M059J (cell line): ENCODE measurements at places on chromosomes 4 and X. TPM values are rescaled to one million over a fixed set of nuclear protein-coding genes. Genes with fewer than 3 reads are reported as not detected.

GRCh38 chrX:48002929-48003328 lies 860 bp downstream of the ZNF182 start:
- no peak for DNase-seq

DNA sequence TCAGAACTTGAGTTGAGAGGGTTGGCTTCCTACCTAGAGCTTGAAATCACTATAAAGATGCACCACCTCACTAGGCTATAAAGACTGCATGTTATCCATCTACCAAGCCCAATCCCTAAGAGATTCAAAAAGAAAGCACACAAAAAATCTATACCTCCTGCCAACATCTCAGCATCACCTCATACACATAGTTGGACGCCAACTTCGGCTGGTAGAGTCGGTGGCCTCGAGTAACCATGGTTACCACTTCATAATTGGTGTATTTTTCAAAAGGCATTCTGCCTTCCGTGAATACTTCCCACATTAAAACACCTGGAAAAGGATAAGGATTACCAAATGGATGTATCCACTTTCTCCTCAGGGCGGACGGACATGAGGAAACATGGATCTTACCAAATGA lies 4.5 kb upstream of the TXK start:
- DNase-seq: no peak

DNA sequence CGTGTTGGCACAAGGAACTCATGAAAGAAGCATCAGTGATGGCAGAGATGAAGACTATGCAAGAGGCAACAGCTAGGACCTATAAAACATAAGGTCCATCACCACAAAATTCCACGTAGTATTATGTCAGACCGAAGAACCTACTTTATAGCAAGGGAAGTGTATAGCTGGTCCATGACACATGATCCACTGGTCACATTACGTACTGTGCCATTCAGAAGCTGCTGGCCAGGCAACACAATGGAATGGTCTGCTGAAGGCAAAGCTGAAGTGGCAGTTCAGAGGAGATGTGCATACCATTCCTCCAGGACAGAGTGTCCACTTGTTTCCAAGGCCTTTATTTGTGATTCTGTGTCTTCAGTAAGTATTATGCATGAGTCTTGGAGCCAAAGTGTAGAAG lies 215.5 kb upstream of the UGT8 start:
- DNase-seq: no peak

- no peak for DNase-seq
Observed at GRCh38 chr4:145625677-145626622, 6.8 kb downstream of the MMAA start.

DNA sequence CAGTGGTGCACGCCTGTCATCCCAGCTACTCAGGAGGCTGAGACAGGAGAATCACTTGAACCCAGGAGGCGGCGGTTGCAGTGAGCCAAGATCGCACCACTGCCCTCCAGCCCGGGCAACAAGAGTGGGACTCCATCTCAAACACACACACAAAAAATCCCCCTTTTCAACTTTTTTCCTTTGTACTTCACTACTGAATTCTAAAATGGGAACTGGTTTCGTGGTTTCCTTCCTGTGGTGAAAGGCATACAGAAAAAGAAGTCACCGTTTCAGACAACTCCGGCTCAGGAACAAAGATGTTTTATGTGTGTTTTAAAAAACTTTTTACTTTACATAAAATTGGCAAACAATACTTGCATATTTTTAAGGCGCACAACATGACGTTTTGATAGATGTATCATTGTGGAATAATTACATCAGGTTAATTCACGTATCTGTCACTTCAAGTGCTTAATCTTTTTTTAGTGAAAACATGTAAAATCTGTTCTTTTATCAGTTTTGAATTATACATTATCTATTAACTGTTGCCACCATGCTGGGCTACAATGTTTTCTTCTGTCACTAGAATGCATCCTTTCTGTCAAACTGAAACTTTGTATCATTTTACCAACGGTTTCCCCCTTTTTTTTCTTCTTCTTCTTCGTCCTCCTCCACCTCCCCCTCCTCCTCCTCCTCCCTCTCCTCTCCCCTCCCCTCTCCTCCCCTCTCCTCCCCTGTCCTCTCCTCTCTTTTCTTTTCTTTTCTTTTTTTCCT lies 186.0 kb downstream of the CRLF2 start:
- DNase-seq: no peak

DNA sequence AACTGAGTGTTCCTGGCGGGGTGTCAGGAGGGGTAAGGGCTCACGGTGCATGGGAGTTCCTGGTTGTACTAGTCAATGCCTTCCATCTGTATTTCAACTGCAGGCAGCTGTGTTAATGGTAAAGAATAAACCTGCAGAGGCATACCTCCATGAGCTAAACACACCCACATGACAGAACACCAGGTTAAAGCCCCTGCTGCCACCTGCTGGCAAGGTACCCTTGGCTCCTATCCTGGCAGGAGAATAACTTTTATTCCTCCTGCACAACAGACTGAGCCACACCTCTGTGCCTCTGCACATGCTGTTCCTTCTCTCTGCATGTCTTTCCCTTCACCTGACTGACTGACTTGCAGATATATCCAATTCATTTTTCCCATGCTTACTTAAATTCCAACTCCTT lies 11.1 kb downstream of the ITIH6 start:
- peak; percentile 4 for DNase-seq

GRCh38 chrX:9019151-9019550 lies 14.8 kb downstream of the FAM9B start:
- DNase-seq: no peak

DNA sequence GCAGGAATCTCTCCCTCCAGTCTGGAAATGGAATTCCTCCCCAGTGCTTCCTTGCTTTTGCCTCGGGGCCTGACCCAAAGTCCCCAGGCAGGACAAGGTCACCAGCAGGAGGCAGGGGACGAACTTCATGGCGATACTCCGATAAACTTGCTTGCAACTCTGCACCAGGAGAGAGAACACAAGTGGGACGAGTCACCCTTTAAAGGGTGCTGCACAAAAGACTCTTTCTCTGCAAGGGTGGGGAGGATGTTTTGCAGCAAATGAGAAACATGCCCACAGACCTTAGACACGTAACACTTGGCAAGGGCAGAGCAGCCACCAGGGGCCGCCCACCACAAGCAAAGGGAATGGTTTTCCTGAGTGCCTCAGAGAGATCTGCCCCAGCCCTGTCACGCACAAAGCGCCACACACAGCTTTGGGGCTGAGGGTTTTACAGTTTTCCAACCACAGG lies at the start of gene FGFBP2:
Gene FGFBP2, minus strand, starts transcription at position 175 of the 451 bp plus-strand sequence. Its CDS starts 46 bp downstream, at position 129.
- peak; percentile 41 for DNase-seq

- no peak for DNase-seq
Observed at GRCh38 chr4:164288578-164288977, 465.4 kb upstream of the SMIM31 start.

- DNase-seq: no peak
Observed at GRCh38 chr4:24013668-24014422, 124.0 kb upstream of the PPARGC1A start.

DNA sequence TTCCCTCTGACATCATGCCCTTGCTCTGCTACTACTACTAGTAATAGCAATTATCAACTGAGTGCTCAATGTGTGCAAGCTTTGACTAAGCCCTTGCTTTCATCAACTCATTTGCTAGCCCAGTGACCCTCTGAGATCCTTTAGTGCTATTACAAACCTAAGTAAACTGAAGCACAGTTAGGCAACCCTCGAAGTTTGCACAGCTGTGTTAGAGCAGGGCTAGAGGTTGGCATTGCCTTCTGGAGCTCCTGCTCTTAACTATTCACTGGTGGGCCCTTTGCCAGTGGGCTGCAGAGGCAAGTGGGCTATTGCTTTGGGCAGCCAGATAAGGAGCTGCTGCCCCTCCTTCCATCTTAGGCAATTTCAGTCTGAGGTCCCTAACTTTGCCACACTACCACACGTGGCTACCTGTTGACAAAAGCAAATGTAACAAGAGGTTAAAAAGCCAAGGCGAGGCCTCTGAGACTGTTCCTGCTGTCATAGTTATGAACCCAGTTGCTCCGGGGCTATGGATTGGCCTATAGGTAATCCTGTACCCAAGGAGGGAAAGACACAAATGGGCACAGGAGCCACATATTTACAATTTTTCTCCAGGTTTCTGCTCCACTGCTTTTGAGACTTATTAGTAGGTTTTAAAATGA lies 41.5 kb upstream of the ANKRD50 start:
- DNase-seq: no peak

DNA sequence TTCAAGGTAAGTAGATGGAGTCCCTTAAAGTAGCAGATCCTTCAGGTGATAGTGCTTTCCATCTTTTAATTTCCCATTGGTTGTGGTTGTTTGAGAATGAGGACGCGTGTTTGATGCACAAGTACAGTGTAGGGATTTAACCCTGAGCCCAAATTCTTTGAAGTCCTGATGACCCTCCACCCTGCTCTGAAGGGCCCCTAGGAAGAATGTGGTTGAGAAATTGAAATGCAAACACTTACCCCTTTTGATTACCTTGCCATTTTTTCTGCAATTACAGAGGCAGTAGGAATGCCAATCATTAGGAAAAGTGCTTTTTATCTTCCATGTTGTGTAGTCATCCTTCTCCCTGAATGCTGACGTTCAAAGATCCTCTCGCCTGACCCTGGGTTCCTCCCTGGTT lies 112.4 kb downstream of the ZNF518B start:
- DNase-seq: no peak

- DNase-seq: no peak
Observed at GRCh38 chr4:159864337-159864736, 761.5 kb downstream of the RAPGEF2 start.

ZBTB49 gene
- 4.2 and 6.2 TPM in 2 replicates for total RNA-seq

GPR119 gene
- not detected in 2 replicates for total RNA-seq

MAGEA10 gene
- 3.9 and 4.5 TPM in 2 replicates for total RNA-seq

NDST3 gene
- 0.07 TPM in 1 of 2 replicates, not detected in the other for total RNA-seq

CD99 gene
- 282 and 343 TPM in 2 replicates for total RNA-seq

NLGN3 gene
- 0.10 and 0.15 TPM in 2 replicates for total RNA-seq

CXorf49 gene
- not detected in 2 replicates for total RNA-seq

GASK1B gene
- total RNA-seq: 2.5 and 4.4 TPM in 2 replicates

CYP4V2 gene
- 0.34 and 1.5 TPM in 2 replicates for total RNA-seq

TRIM60 gene
- not detected in 2 replicates for total RNA-seq

PRSS12 gene
- 0.59 and 2.6 TPM in 2 replicates for total RNA-seq

SPOCK3 gene
- 0.20 and 0.81 TPM in 2 replicates for total RNA-seq

SLC9B2 gene
- total RNA-seq: 3.7 and 4.0 TPM in 2 replicates
